ENCODE measurements at places on chromosomes 13 and 19. TPM values are rescaled to one million over a fixed set of nuclear protein-coding genes. Genes with fewer than 3 reads are reported as not detected.

Gene FREM2
- 0.39 TPM for total RNA-seq

Gene EBI3
- total RNA-seq = 0.73 TPM

Gene URAD
- not detected for total RNA-seq

Gene CABP5
- not detected for total RNA-seq

Gene RGL3
- 10.9 TPM for total RNA-seq

Gene MCEMP1
- 0.22 TPM for total RNA-seq

Gene GEMIN7
- total RNA-seq = 14.8 TPM

Gene CYP4F11
- total RNA-seq = 93.9 TPM

Gene MCF2L
- 9.6 TPM for total RNA-seq

Gene LILRA1
- total RNA-seq = 1.1 TPM

Gene NXNL1
- total RNA-seq = not detected

Gene ZNF536
- total RNA-seq = not detected

Gene STARD13
- total RNA-seq = 8.1 TPM

Gene SRRM5
- total RNA-seq = 0.09 TPM

Gene KLK6
- not detected for total RNA-seq

Gene ZNF709
- 0.49 TPM for total RNA-seq

Gene OLFM4
- not detected for total RNA-seq

Gene IFI30
- total RNA-seq = 205 TPM

Gene ZIC2
- not detected for total RNA-seq

Gene KDM4B
- total RNA-seq = 14.2 TPM

Gene FSD1
- total RNA-seq = not detected

Gene TRIM28
- 76.5 TPM for total RNA-seq

Gene PPM1N
- total RNA-seq = not detected

Gene KIRREL2
- not detected for total RNA-seq

Gene PLA2G4C
- total RNA-seq = 23.7 TPM

Gene PSG4
- not detected for total RNA-seq

Gene ZNF681
- 0.02 TPM for total RNA-seq

Gene LIN7B
- total RNA-seq = 2.2 TPM

Gene CAMSAP3
- 31.9 TPM for total RNA-seq

Gene SLC6A16
- 3.3 TPM for total RNA-seq

Gene LGALS7
- not detected for total RNA-seq

Gene C1QTNF9
- total RNA-seq = 0.21 TPM

Gene ZNF446
- total RNA-seq = 1.4 TPM

Gene WDR87
- total RNA-seq = not detected

Gene RXFP2
- not detected for total RNA-seq

Gene PSG1
- not detected for total RNA-seq

Gene KIR2DL1
- total RNA-seq = not detected

Gene PCSK4
- 4.8 TPM for total RNA-seq

Gene SLC25A41
- total RNA-seq = not detected

Gene ZNF415
- 0.50 TPM for total RNA-seq

Gene ATP1A3
- 0.07 TPM for total RNA-seq

Gene GZMM
- total RNA-seq = not detected
